ENCODE measurements at places on chromosomes 13 and 19.

GRCh38 chr13:60590800-60591747, 194.1 kb downstream of the TDRD3 start:
- DNase-seq: no peak

- DNase-seq: no peak
Measured at GRCh38 chr19:50780753-50781435, 9.3 kb upstream of the ACP4 start.

DNA sequence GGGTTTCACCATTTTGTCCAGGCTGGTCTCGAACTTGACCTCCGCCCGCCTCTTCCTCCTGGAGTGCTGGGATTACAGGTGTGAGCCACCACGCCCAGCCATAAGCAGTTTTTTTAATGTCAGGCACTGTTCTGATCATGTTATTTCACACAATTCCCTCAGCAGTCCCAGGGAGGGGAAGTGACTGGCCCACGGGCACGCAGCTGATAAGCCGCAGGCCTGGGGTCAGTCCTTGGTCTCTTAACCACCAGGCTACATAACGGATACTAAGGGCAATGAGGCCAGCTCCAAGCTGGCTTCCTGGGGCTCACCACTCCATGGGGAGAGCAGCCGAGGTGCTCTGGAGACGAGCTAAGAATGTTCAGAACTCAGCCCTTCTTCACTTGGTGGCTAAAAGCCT, 13.5 kb downstream of the BRSK1 start:
- DNase-seq: no peak

- DNase-seq: no peak
Measured at GRCh38 chr13:91079176-91079575, 268.3 kb upstream of the MIR17HG start.

GRCh38 chr19:16394111-16394510, 69.5 kb downstream of the KLF2 start:
- DNase-seq: no peak

DNA sequence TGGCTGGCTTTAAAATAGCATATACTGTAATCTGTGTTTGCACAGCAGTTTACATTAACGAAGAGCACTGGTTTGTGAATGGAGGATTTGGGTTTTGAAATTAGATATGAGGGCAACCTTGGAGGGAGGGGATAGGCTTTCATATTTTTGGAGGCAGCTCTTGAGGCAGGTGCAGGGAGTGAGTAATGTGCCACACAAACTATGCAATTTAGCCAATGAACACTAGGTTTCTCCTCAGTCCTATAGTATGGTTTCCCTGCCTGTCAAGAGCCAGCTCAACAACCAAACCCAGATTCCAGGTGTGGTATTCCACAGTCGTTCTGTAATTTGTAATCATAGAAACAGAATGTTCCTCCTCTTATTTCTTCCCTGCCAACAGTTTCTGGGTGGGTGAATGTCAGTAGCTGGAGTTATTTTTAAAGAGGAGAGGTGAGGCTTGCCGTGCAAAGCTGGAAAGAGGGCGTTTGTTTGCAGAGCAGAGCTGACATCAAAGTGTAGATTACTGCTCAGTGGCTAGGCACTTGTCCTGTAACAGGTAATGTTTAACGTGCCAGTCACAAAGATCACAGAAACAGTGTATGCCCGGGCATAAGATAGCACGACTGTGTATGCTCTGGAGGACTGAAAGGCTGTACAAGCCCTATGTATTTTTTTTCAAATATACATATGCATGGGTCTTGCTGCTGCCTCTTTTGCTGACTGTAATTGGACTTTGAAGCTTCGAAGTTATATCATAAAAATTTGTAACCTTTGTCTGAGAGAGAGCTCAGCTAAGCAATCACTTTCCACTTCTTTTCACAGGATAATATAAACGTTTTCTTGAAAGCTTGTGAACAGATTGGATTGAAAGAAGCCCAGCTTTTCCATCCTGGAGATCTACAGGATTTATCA, 124.2 kb downstream of the LMO7 start:
- no peak for DNase-seq

- no peak for DNase-seq
Measured at GRCh38 chr13:37627428-37627827, 28.9 kb upstream of the POSTN start.

DNA sequence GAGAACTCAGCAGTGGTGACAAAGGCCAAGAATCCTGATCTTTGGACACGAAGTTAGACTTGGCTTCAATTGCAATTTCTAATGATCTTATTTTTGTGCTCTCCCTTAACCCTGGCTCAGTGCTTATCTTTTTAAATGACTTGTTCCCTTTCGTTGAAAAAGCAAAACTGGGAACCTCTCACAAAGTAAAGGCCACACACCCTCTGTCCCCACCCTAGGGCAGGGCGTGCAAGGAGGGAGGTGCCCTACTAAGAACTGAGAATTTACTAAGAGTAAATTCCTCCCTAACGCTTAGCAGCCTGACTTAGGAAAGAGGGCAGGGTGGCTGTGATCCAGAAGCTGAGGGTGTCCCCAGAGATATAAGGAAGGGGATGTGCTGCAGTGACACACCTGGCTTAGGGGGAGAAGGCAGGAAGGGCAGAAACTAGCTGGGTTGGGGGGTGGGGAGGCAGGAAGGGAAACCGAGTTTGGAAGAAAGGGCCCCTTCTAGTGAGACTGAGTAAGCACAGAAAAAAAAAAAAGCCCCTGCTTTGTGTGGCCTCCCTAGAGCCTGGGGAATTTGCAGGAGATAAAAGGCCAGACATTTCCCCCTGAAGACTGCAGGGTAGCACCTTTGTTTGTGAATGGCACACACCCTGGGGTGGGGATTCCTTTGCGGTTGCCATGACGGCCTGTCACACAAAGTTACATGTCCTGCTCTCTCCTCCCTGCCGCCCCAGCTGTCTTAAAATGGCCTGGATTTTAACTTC, 435.1 kb downstream of the EFNB2 start:
- DNase-seq: no peak

- no peak for DNase-seq
Measured at GRCh38 chr19:17861542-17862402, 2.1 kb downstream of the RPL18A start.

DNA sequence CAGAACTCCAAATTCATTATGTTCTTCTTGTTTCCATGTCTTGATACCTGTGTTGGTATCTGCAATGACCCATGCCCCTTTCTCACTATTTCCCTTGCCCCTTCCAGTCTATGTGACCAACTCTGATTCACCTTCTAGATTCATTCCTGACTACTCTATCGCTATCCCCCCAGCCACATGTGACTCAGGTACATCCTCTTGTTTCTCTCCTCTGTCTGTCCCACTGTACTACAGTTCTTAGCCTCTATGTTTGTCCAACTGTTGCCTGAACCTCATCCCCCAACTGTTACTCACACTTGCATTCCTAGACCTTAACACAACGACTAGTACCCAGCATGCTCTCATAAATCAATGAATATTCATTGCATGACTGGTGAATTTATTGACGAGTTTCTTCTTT, 10.0 kb upstream of the FLT3 start:
- DNase-seq: no peak

Measured in stimulated activated CD4-positive, alpha-beta T cell treated with anti-CD3 and anti-CD28 coated beads, Interleukin-2, amount 100 ng/mL, for 48 hours (primary cell).